ENCODE measurements at places on chromosomes 3 and 15.

- no peak for DNase-seq
These were observed 24.2 kb downstream of the DENND4A start for GRCh38 chr15:65767895-65768294.

GRCh38 chr3:28328188-28329151, 20.1 kb upstream of the ZCWPW2 start:
- no peak for DNase-seq

DNA sequence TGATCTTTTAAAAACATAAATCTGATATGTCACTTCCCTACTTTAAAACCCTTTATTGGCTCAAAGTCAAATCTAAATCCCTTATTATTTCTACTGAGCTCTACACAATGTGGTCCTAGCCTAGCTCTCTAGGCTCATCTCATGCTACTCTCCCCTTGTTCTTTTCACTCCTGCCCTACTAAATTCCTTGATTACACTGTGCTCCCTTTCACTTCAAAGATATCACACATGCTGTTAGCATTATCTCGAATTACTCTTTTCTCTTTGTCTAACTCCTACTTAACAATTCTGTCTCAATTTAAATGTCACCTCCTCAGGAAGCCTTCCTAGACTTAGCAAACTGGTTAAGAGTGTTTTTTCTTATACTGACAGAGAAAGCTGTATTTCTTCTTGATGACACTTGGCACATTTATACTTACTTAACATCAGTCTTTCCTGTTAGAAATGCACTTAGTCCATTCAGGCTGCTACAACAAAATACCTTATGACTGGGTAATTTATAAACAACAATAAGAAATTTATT, 102.0 kb downstream of the SCAPER start:
- DNase-seq: no peak

- DNase-seq: no peak
These were observed 76.9 kb upstream of the ABI3BP start for GRCh38 chr3:101069901-101070798.

DNA sequence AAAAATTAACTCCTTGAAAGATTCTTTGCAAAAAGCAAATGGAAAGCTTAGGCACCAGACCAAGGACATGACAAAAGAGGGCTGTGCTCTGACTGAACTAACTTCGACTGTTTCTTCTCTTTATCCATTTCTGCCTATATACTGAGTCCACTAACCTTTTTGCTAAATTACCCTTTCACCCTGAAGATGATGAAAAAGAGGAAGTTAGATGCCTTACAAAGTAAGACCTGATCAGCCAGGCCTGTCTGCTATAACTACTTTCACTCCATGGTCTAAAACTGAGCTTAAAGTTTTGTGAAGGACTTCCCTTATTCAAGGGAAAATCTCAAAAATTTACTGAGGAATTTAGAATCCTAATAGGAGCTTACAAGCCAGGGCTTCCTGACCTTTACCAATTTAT, 6.2 kb upstream of the IGSF10 start:
- no peak for DNase-seq

GRCh38 chr3:134956395-134956794, 161.3 kb downstream of the EPHB1 start:
- DNase-seq: no peak

- no peak for DNase-seq
These were observed 205.4 kb downstream of the PDZRN3 start for GRCh38 chr3:73419179-73419803.

- DNase-seq: no peak
These were observed 124.8 kb upstream of the LRIG1 start for GRCh38 chr3:66625505-66626216.

DNA sequence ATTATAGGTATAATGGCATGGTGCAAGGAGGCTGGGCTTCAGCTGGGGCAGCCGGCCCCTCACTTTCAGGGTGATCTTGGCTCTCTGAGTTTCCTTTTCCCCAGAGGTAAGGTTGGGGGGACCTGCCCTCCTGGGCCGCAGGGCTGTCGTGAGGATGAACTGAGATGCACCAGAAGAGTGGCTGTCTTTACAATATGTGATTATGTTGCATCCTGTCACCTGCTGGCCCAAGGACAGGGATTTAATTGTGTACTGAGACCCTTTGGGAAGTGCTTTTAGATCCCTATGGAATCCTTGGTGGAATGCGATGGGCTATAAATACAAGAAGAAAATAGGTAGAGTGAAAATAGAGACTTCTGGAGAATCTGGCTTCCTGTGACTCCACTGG, 22.1 kb downstream of the ANAPC13 start:
- DNase-seq: no peak

DNA sequence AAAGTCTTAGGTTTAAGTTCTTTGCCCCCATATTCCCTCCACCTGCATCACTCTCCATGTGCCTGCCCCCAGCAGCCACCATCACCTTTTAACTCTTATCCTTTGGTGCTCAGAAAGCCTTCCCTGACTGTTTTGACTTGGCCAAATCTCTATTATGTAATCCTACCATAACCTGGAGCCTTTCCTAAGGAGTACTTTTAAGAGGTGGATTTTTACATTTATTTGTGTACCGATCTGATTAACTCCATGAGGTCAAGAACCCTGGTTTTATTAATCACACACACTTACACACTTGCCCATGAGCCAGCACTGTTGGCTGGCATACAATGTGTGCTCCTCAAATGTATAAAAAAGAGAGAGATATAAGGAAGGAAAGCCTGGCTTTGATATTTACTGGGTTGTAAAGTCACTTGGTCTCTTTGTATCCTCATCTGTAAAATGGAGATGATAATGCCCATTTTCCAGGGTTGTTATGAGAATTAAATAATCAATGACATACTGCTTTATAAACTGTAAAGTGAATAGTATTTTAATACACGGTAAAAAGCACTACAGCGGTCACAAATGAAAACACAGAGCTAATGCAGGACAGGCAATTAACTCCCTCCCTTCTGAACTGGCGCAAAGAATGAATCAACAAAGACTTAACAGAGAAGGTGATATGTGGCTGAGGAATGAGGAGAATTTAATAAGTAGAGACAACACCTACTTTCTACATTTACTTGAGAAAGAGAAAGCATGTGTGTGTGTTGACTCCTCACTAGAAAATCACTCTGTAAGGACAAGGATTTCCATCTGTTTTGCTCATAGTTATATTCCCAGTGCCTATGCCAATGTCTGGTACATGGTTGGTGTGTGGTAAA, 45.4 kb downstream of the ATP13A4 start:
- DNase-seq: no peak

GRCh38 chr3:15279671-15280402, 52.5 kb downstream of the SH3BP5 start:
- no peak for DNase-seq

- no peak for DNase-seq
These were observed 93.1 kb downstream of the GMPS start for GRCh38 chr3:155963570-155963969.

All from putamen (tissue), 1 donor.